ENCODE measurements at places on chromosomes 7 and 10. TPM values are rescaled to one million over a fixed set of nuclear protein-coding genes. Genes with fewer than 3 reads are reported as not detected.

The UPK3BL2 gene
- 143 TPM for polyA plus RNA-seq

The MACROH2A2 gene
- not detected for polyA plus RNA-seq

The TUBB8 gene
- 2.0 TPM for polyA plus RNA-seq

The RNF32 gene
- polyA plus RNA-seq = 1.6 TPM

The GIMAP5 gene
- polyA plus RNA-seq = 0.66 TPM

The MINDY4 gene
- not detected for polyA plus RNA-seq

The RAMP3 gene
- polyA plus RNA-seq = not detected

The GJD4 gene
- not detected for polyA plus RNA-seq

The GALNT17 gene
- not detected for polyA plus RNA-seq

The SPDYE11 gene
- polyA plus RNA-seq = not detected

The GPR85 gene
- not detected for polyA plus RNA-seq

The SPDYE3 gene
- not detected for polyA plus RNA-seq

The FBXO24 gene
- 1.8 TPM for polyA plus RNA-seq

The TMEM270 gene
- polyA plus RNA-seq = not detected

The FAM237B gene
- not detected for polyA plus RNA-seq

The XRCC2 gene
- 0.66 TPM for polyA plus RNA-seq

The HK1 gene
- 19.2 TPM for polyA plus RNA-seq

The PLAU gene
- polyA plus RNA-seq = 0.04 TPM

The PILRA gene
- 8.4 TPM for polyA plus RNA-seq

The GRM3 gene
- not detected for polyA plus RNA-seq

The CRHR2 gene
- not detected for polyA plus RNA-seq

The HNRNPF gene
- polyA plus RNA-seq = 76.7 TPM

The P4HA1 gene
- polyA plus RNA-seq = 12.8 TPM

The LSM5 gene
- polyA plus RNA-seq = 40.3 TPM

The RINT1 gene
- polyA plus RNA-seq = 12.4 TPM

The RNF148 gene
- polyA plus RNA-seq = not detected

The SH2B2 gene
- polyA plus RNA-seq = 69.9 TPM

The RADIL gene
- polyA plus RNA-seq = not detected

The TUBAL3 gene
- not detected for polyA plus RNA-seq

The ZNF853 gene
- 2.5 TPM for polyA plus RNA-seq

The SVOPL gene
- polyA plus RNA-seq = not detected

The CFAP69 gene
- 0.10 TPM for polyA plus RNA-seq

The SORCS3 gene
- polyA plus RNA-seq = not detected

The OPALIN gene
- not detected for polyA plus RNA-seq

The PIP gene
- polyA plus RNA-seq = not detected

The IQCE gene
- polyA plus RNA-seq = 3.5 TPM

The DBF4 gene
- 21.7 TPM for polyA plus RNA-seq

The NPFFR1 gene
- not detected for polyA plus RNA-seq

The C10orf143 gene
- 12.8 TPM for polyA plus RNA-seq

The STAM gene
- polyA plus RNA-seq = 9.1 TPM

The TFEC gene
- 17.3 TPM for polyA plus RNA-seq

The MALRD1 gene
- not detected for polyA plus RNA-seq

The TYW1B gene
- 4.4 TPM for polyA plus RNA-seq

The SPDYE9 gene
- polyA plus RNA-seq = not detected

The AKR1D1 gene
- not detected for polyA plus RNA-seq

All from B cell (primary cell).